Stimulated activated CD8-positive, alpha-beta memory T cell treated with anti-CD3 and anti-CD28 coated beads, Interleukin-15, amount 100 ng/mL, for 24 hours (primary cell): ENCODE measurements at places on chromosomes 4 and X.

DNA sequence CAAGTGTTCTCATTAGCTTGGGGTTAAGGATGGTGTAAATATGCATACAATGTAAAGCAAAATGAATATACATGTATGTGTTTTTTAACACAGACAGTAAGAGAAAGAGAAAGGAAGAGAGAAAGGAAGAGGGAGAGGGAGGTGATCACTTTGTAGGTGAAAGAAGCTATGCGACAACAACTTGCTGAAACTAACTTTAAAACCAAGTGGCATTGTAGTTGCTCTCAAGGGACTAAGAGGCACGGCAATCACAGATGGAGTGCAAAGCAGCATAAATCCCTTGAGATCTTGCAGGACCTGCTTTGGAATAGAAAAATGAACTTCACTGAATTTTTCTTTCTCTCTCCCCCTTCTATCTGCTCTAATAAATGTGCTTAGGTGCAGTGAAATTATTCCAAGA, 1665.0 kb upstream of the TENM3 start:
- no peak for DNase-seq

DNA sequence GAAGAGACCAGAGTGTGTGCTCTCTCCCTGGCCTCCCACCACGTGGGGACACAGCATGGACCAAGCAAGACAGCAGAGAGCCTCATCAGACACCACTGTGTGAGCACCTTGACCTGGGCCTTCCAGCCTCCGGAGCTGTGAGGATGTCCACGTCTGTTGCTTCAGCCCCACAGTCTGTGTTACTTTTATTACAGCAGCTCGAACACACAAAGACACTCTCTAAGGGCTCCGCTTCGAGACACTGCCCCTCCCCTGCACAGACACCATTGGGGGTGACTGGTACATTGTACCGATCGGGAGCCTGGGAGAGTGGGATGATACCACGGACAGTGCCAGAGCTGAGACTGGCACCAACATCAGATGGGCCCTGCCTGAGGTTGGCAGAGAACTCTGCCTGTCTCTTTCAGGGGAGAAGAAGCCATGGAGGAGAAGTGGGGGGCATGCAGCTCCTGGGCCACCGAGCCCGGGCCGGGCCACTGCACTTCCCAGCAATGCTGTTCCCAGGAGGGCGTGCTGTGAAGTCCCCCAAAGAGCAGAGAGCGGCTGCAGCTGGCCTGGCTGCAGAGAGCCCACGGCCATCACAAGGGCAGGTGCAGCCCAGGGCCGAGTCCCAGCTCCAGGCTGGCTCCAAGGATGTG, 48.1 kb upstream of the HMX1 start:
- DNase-seq, result no peak

GRCh38 chrX:129318375-129318774, 204.9 kb downstream of the SMARCA1 start:
- DNase-seq, result no peak

GRCh38 chr4:182749667-182750167, 167.5 kb downstream of the DCTD start:
- no peak for DNase-seq
